ENCODE measurements at places on chromosomes 4 and X. TPM values are rescaled to one million over a fixed set of nuclear protein-coding genes. Genes with fewer than 3 reads are reported as not detected.

DNA sequence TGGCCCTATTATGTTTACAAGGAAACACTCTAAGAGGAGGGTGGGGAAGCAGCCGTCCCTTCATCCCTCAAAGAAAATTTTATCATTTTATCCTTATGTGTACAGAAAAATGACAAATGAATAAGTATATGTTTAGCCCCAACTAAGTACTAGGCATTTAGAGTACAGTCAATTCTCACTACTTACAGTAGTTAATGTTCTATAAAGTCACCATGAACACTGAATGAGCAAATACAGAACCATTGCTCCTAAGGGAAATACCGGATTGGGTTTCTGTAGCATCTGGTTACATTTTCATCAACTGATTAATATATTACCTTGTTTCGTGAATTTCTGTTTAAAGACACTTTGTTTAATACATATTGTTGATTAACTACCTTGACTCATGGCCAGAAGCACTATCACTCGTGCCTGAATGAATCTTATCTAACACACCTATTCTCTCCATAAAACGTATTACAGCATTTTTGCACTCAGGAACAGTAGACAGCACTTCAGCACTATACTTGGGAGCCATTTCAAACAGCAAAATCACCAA, 109.3 kb downstream of the ASB9 start:
- no peak for DNase-seq

DNA sequence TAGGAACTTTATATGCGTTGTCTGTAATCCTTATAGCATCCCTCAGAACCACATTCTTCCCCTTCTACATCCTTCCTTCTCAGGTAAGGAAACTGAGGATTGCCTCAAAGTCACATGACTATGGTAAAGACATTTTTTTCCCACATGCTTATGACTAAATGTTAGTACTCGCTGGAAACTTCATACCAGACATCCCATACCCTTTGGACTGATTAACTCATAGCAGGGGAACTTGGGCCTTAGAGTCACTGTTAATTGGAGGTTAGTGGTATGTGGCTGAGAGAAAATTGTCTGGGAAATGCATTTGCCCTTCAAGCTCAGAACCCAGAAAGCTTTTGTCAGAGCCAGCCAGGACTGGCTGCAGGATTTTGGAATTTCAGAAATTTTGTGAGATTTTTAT, 155.0 kb downstream of the RELL1 start:
- DNase-seq = no peak

DNA sequence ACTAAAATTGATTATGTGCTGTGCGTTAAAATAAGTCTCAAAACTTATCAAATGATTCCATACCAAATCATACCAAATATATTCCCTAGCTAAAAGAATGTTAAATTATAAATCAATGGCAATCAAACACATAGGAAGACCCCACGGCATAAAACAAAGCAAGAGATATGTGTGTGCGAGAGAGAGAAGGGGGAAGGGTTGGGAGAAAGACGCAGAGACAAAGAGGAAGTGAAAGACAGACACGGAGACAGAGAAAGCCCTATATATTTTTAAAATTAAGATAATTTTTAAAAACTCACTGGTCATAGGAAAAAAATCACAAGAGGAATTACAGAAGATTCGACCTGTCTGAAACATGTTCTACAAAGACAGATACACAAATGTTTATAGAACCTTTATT, 371.4 kb downstream of the NLGN4X start:
- DNase-seq = no peak

DNA sequence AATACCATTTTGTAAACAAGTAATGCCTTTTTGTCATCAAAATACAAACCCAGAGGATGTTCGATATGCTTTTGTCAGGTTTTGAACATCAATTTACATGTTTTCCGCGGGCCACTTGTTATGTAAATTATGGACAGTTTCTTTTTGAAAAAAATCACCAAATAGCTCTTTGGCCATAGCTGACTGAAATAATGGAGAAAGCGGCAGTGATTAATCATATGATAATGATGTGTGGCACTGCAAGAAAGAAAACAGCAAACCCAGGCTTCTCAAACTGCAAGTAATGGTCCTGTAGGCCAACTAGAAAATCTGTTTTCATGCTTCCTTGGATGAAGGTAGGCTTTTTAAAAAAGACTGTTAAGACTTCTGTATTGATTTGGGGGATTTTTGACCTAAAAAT, 15.6 kb upstream of the SCML1 start:
- DNase-seq = no peak

Gene PRSS48
- total RNA-seq = not detected

Data from fibroblast of lung (primary cell).